Cortex of kidney (tissue), 1 donor: ENCODE measurements at places on chromosomes 3 and 15.

DNA sequence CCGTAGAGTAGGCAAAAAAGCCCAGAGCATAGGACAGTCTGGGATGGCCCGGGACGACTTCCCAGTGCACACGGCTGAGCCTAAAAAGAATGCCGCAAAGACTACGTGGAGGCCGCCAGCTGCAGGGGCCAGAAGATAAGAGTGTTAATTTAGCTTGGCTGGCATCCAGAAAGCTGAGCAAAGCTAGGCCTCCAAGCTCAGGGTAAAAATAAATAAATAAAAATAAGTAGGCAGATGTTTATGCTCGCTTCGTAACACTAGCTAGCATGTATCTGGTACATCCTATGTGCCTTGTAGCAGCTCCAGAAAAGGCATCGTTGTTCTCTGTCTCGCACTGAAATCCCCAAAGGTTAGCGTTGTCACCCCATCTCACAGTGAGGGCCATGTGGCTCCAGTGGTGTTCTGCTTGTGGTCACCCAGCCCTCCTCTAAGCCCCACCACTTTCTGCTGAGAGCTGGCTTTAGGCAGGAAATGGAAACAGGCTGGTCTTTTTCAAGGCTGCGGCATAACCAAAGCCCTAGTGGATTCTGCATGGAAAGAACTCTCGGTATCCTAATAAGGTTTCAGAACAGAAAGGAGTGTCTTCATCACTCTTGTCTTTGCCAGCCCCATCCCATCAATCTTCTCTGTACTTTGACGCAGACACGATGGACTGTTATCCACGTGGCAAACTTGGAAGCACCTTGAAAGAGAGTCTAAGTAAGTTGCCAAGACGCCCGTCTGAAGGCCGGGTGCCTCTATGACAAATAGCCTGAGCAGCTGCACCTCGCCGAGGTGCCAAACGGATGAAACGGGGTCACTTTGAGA, 58.1 kb upstream of the MEF2A start:
- no peak for DNase-seq

- DNase-seq, result no peak
These were observed 360.8 kb downstream of the CHST2 start for GRCh38 chr3:143480344-143480743.

DNA sequence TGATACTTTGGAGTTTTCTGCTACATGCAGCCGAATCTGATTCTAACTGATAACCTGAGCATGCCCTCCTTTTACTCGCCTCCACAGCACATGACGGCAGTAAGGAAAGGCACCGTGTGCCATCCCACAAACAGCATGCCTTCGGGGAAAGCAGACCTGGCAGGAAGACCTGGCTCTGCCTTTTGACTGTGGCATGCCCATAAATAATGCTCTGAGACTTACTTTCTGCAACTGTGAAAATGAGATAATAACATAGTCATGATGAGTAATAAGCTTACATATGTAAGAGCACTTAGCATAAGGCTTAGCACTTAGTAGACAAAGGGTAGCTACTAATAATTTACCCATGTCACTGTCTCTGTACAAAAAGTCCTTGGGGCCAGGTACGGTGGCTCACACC, 32.9 kb downstream of the MTHFS start:
- DNase-seq, result no peak

DNA sequence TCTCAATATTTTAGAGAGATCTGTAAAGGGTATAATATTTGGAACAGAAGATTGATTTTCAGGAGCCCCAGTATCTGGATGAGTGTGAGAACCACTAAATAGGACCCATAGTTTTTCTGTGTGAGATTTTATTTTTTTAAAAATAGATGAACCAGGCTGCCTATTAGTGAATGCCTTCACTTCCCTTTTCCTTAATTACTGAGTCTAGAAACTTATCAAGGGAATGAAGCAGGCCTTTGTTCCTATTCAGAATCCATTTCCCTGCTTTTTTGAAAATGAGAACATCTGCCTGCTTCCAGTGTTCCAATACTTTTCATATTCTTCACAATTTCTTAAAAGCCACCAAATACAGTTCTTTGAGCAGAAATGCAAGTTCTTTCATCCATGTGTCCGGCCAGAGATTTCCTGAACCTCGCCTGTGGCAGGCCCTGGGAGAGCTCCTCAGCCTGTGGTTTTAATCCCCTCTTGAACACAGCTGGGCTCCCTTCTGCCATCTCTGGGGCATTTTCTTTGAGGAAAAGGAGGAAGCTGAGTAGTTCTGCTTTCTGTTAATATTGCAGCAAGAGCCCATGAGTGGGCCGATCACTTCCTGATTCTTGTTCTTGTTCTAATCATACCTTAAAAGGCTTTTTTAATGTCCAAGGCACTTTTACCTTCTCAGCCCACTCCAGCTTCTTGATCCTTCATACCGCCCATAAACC, 4.7 kb downstream of the EHD4 start:
- no peak for DNase-seq

DNA sequence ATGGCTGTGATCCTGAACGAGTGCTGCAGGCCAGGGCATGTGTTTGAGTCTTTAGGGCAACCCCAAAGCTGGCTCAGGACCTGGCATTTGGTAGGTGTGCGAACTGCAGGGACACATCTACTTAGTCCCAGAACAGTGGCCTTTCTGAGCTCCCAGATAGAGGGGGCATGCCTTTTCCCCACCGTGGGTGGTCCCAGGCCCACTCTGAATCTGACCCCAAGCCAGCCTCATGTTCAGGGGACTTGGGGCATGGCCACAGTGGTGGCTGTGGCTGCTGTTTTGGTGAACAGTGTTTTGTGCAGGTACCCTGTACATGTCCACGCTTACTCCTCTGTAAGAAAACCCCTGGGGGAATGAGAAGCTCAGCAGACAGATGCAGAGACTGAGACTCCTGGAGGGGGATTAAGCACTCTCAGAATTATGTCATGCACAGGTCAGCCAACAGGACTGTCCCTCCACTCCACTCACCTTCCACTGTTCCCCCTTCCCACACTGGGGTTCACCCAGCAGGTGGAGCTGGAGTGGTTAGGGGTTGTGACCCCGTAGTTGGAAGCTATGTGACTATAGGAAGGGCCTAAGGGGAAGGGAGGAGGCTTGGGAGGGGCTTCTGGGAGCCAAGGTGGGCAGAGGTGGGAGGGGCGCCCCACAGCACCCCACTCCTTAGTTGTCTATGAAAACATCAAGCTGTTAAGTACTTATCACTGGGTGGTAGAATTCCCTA, 16.4 kb downstream of the ESYT3 start:
- no peak for DNase-seq

DNA sequence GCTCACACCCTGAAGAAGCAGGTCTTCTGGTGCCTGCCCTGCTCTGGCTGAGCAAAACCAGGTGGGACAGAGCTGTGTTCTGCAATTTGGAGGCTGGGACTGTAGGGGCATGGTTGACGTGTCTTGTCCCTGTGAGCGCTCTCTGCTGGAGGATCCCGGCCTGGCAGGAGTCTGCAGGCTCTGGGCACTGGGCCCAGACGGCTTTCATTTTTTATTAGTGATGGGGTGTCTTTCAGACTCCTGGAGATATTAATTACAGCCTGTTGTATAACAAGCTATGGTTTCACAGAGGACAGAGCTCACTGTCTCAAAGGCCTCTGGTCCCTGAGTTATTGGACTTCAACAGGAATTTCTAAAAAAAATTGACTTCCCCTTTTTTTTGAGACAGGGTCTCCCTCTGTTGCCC, 29.5 kb upstream of the ZNF710 start:
- DNase-seq, result no peak

DNA sequence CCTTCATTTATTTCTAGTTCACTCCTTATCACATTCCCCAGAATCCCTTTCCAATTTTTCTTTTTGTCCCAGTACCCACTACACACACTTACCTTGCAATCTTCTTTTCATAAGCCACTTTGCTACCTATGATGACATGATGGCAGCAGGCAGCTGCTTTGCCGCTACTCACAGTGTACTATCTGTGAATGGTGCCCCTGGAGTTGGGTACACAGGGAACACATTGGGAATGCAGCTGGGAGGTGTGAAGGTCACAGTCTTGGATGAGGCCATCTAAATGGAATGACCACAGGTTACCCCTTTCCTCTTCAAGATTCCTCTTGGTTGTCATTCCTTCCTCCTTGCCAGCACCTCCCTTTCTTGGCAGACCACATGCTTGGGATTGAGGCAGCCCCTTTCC, 20.8 kb upstream of the TNIK start:
- no peak for DNase-seq
